NCI-H774 (cell line): ENCODE measurements at places on chromosomes 2 and 18.

- DNase-seq, result no peak
Observed at GRCh38 chr2:25453199-25453905, 111.6 kb upstream of the DNMT3A start.

DNA sequence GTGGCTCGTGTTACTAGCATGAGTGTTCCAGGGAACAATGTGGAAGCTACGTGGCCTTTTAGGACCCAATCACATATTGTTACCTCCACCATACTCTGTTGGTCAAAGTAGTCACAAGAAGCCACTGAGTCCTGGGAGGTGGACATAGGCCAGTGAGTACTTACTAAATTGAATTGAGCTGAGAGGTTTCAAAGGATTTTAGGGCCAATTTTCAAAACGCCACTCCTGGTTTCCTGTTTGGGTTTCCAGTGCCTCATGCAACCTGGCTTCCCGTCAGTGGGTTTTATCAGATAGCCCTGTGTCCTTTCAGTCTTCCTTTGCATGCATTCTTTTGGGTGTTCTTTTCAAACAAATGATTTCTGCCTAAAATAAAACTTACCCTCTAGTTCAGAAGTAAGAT lies 56.3 kb downstream of the FBLN7 start:
- DNase-seq, result no peak

DNA sequence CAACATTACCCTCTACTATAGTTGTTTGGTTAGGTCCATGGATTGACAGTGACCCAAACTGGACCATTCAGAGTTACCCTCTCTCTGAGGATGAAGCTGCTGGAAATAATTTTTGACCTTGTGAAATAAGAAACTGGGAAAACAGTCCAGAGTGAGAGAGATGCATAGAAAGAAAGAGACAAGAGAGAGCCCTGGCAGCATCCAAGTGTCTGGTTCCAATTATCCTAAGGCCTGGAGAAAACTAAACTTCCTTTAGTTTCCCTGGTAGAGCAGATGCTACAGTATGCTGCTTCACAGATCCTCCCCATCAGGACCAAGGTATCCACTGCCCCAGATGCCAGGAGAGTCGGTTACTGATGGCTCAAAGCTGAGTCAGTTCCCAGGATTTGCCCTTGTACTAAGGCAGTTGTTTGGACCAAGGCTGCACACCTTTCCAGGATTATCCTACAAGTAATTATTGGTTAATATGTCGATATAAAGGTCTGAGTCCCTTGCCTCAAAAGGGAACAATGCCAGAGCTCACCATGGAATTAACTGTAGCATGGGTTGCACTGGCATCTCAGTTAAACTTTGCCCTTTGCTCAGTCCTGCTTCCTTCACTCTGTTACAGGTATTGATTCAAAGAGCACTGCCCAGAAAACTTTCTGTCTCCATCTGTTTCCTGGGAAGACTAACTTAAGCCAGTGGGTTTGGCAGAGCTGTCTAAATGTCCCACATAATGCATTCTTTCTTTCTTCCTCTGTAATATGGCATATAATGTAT lies 14.6 kb upstream of the CHN1 start:
- no peak for DNase-seq

- no peak for DNase-seq
Observed at GRCh38 chr2:143311426-143311825, 182.2 kb downstream of the ARHGAP15 start.

DNA sequence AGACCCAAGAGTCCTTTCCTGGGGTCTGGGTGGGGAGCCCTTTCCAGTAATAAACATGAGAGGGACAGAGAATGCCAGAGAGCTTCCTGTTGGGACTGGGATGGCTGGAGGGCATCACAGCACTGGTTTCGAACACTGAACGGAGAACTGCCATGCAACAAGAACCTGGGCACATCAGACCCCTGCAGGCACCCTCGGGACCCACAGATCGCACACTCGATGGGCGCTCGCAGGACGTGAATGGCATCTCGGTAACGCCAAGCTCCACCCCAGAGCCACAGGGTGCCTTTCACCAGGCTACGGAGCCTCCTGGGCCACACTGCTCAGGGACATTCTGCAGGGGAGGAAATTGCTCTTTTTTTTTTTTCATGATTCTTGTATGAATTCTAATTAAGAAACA lies 25.1 kb downstream of the SLC66A2 start:
- DNase-seq, result no peak

GRCh38 chr2:227230151-227230550 lies 65.7 kb downstream of the COL4A3 start:
- DNase-seq, result no peak

DNA sequence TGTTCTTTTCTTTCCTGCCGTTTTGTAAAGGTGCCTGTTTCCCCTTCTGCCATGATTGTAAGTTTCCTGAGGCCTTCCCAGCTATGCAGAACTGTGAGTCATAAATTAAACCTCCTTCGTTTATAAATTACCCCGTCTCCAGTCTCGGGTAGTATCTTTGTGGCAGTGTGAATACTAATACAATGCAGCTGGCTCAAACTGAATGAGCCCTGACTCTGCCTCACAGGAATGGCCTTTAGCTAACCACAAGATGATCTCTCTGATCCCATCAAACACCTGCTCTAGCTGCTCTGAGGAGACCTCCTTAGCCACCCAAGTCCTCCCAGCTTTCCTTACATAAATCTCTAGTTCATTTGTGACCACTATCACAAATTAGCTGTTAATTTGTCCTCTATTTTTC lies 41.5 kb upstream of the CAB39 start:
- no peak for DNase-seq

DNA sequence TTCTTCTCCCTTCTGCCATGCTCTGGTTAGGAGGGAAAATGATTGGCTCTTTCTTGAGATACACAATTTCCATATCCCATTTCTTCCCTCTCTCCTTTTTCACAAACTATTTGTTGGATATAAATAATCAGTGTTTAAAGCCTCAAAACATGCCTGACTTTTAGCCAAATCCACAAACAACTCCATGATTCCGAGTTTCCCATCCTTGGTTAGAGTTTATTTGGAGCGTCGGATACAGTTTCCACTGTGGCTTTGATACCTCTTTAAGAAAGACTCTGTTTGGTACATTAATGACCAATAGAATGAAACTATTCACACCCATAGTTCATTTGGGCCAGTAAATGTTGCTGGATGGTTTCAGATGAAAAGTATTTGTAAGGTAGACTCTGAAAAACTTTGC lies 5.9 kb upstream of the FHL2 start:
- no peak for DNase-seq

DNA sequence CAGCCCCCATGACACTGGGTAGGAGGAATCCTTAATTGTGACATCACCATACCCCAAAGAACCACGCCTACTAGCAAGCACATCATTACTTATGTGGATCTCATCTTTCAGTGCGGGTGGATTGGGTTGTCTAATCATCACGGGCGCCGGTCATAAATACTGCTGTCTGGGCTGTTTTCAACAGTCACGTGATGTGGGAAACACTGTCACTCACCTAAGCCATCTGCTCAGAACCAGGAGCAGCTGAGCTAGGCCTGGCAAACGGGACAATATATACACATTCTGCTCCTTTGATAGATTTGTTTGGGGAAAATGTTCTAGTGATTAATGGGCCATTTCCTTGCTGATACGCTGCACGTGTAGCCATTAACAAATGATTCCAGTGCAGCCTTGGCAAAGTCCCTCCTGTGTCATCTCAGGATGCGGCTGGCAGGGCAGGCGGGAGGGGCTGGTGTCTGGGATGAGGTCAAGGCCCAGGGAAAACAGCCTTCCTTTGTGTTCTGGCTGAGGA lies 145.9 kb upstream of the COPS8 start:
- DNase-seq, result peak; percentile 8
